ENCODE measurements at places on chromosomes 7 and 10. TPM values are rescaled to one million over a fixed set of nuclear protein-coding genes. Genes with fewer than 3 reads are reported as not detected.

GRCh38 chr7:43509906-43510305, 73.0 kb upstream of the STK17A start:
- DNase-seq, result no peak

DNA sequence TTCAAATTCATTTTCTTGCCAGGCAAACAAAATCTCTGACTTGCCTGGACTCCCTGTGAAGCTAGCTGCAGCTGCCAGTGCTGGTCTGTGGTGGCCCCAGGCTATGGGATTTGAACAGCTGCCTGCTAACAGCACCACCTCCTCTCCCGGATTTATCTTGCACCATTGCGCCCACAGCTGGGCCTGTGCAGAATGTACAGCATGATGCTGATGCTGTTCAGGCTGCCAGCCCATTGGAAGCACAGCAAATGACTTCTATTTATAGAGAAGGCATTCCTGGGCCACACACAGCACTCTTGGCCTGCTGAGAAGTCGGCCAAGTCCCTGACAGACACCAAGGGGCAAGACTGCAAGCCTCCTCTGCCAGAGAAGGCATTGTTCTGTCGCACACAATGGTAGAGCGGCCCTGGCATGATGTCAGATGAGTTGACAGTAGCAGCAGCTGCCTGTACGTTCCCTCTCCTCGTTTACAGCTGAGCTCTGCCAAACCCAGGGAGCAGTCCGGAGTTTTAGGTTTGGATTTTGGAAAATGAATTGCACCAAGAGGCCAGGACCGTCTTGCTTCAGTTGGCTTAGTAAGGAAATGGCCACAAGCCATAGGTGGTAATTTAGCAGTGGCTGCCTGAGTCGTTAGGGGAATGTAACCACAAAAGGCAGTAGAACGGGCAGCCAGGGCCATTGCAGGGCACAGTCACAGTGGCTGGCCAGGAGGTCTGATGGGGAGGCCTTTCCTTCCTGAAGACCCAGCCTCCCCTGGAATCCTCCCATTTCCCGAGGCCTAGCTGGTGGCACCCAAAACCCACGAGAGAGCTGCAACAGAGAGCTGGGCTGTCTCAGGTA, 38.5 kb downstream of the MTURN start:
- DNase-seq, result peak; percentile 84

Gene LIPJ
- total RNA-seq, result not detected

Gene TEX36
- total RNA-seq, result not detected

Gene SAMD9L
- total RNA-seq, result 4.1 TPM

GRCh38 chr7:131480384-131481315, 75.8 kb downstream of the PODXL start:
- DNase-seq, result no peak

Gene AOC1
- 0.43 TPM for total RNA-seq

Data from cardiac septum (tissue), 1 donor.